ENCODE measurements at places on chromosomes 6 and 20.

GRCh38 chr6:136226674-136227377 lies 23.3 kb downstream of the MTFR2 start:
- DNase-seq = no peak

DNA sequence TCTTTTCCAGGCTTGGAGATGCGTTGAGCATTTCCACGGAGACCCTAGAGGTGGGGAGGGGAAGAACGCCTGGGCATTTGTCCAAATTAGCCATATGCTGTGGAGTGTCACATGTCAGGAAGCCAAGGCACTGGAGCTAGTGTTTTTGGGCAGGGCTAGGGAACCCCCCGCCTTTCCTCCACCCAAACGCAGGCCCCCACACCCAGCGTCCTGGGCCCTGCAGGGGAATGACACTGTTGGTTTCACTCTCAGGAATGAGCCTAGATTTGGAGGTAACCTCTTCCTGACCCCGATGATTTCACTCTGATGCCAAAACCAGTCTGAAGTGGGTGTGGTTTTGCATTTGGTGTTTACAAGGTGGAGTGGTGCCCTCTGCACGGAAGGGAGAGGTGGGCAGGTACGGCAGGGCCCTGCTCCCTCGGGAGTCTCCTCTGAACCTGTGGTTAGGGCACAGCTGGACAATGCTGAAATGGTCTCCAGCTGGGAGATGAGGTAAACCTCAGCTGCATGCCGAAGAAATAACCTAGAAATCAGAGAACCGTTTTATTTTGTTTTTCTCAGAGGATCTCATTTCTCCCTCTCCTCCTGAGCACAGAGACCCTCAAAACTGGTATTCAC lies 29.5 kb downstream of the MTHFD1L start:
- no peak for DNase-seq

GRCh38 chr6:12962987-12963386 lies 246.4 kb downstream of the PHACTR1 start:
- peak; percentile 63 for DNase-seq

DNA sequence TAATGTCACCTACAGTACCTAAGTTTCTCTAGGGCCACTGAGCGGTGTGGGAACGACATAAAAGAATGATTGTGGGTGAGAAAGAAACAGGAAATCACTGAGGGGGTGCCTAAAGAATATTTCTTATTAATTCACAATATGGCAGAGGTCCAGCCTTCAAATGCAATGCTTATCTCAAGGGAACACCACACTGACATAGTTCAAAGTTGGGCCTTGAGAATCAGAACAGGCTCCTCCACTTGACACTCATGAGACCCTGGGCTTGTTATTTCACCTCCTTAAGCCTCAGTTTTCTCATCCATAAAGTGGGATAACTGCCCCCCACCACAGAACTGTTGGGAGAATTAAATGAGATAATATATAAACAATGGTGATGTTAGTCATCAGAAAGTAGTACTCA lies 40.4 kb upstream of the ARHGAP18 start:
- DNase-seq = peak; percentile 35

- no peak for DNase-seq
These were observed 9.9 kb downstream of the FOXF2 start for GRCh38 chr6:1399085-1399780.

DNA sequence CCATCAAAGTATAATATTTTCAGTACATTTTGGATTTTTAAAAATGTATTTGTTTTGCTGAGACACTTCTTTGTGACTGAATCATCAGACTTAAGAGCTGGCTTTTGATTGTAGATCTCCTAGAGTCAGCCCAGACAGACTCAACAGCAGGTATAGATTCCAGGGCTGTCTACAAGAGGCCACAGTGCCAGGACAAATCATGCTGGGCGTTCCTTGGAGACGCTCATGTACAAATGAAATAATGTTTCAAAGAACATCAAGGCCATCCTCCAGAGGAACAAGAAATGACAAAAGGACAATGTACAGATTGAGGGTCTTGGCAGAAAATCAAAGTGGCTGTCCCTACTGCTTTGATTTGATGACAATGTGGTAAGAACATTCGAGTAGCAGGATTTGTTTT lies 369.3 kb downstream of the GRIK2 start:
- peak; percentile 16 for DNase-seq

DNA sequence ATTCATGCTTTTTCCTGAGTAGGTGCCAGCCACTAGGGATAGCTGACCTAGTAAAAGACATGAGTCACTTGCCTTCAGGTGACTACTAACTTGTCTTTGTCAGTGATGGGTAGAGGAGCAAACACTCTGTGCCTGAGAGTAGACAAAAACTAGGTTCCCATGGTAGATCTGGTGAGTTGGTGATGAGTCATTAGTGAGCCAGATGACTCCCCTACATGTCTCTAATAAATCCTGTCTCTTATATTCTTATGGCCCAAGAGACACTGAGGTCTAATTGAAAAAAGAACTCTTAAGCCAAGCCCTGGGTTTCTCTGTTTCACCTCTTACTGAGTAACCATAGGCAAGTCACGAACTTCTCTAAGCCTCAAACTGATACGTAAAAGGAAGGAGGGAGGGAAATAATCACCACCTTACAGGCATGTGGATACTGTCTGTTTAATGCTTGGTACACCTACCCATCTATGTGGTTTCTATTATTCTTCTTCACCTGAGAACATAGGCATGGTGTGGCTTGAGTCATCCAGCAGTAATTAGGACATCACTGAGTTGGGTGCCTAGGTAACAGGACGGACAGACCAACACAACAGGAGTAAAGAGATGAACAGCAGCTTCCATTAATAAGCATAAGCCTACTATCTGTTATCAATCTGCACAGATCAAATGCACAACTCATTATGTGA lies 20.3 kb downstream of the TTPAL start:
- peak; percentile 89 for DNase-seq

GRCh38 chr20:50516935-50517816 lies 7.0 kb downstream of the PTPN1 start:
- DNase-seq = no peak

GRCh38 chr6:52422156-52422555 lies 2.0 kb downstream of the EFHC1 start:
- DNase-seq = no peak

DNA sequence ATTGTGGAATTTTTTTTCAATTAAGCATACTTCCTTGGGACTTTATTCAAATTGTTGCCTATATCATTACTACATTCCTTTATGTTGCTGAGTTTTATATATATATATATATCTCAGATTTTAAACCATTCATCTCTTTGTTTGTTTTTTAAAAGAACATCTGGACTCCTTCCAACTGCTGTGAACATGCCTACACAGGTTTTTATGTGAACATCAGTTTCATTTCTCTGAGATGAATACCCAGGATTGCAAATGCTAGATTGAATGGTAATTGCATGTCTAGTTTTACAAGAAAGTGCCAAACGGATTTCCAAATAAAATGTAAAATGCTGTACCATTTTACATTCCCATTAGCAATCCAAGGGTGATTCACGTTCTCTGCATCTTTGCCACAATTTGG lies 1289.3 kb downstream of the HACE1 start:
- DNase-seq = no peak

DNA sequence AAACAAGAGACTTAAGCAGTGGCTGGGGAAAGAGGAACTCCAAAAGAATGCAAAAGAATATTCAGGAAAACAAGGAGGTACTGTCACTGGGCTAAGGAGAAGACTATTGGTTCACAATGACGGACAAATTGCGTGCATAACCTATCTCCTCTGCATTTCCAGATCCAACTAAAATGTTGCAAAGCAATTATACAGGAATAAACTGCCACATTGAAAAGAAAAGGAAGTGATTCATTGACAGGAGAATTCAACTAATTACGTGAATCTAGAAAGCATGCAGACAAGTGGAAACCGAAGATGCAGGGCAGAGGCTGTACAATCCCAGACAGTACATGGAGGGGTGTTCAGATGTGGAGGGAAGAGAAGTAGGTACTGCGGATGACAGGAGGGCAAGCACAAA lies 152.8 kb upstream of the RIPOR2 start:
- peak; percentile 66 for DNase-seq

Data from fibroblast of pulmonary artery (primary cell).